ENCODE measurements at places on chromosomes 13 and 19.

DNA sequence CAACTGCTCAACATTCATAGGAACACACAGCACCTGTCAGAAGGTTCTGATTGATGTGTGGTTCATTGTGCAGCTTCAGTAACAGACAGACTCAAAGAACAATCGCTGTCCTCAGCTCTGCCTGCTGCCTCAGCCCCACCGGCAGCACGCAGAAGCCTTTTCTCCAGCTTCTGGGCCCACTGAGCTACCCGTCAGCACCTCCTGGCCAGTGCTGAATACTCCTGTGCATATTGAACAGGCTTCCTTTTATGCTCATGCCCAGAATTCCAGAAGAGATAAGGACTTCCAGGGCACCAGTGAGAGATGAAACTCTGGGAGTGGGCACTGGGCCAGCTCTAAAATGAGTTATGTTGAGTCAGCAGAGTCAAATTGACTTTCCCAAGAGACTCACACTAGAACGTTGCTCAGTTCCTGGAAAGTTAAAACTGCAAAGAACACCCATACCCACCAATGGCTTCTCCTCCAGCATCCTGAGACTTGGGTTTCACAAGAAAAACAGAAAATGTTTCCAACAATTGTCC, 119.3 kb downstream of the COL4A1 start:
- no peak for DNase-seq

GRCh38 chr13:34152409-34152808, 334.5 kb downstream of the RFC3 start:
- DNase-seq, result no peak

- no peak for DNase-seq
Measured at GRCh38 chr13:73403355-73404120, 344.7 kb downstream of the KLF5 start.

GRCh38 chr19:10226021-10226375, 5.1 kb downstream of the S1PR2 start:
- no peak for DNase-seq

DNA sequence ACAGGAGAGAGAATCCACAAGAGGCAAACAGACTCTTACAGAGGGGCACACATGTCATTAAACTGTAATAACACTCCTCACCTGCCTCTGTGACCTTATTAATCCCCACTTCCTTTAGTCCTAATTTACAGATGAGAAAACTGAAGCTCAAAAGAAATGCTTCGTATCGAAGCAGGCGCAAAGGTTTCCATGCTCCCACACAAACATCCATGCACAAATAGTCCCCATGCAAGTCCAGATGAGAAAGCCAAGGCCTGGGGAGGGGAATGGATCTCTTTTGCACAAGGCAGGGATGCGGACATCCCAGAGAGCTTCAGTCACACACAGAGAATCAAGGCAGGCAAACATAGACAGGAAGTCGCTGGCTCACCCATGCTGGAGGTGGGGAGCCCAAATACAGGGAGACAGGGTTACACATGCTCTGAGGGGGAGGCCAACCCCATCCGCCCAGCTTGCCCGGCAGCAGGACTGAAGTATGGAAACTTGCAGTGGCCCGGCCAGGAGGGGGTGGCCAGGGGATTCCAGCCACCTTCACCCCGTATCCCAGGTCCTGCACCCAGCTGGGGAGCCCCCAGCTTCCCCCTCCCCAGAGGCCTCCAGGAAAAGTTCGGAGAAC, 468 bp downstream of the S1PR5 start:
- DNase-seq, result no peak

DNA sequence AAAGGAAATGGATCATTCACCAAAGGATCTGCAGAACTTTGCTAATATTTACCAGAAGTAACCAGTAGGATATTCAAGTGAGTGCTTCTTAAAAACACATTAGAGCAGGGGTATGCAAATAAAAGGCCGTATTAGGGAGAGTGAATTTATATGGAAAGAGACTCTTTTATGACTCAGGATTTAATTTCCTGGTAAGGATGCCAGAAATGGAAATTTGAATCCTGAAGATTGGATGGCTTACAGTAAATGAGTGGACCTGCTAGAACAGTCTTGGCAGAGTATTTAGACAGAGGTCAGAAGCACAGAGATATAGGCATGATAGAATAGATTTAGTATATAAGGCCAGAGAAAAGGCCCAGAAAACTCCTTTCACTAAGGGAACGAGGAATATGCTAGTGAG, 201.6 kb downstream of the SLITRK5 start:
- no peak for DNase-seq

GRCh38 chr19:33933931-33934330, 137.3 kb downstream of the KCTD15 start:
- DNase-seq, result no peak

DNA sequence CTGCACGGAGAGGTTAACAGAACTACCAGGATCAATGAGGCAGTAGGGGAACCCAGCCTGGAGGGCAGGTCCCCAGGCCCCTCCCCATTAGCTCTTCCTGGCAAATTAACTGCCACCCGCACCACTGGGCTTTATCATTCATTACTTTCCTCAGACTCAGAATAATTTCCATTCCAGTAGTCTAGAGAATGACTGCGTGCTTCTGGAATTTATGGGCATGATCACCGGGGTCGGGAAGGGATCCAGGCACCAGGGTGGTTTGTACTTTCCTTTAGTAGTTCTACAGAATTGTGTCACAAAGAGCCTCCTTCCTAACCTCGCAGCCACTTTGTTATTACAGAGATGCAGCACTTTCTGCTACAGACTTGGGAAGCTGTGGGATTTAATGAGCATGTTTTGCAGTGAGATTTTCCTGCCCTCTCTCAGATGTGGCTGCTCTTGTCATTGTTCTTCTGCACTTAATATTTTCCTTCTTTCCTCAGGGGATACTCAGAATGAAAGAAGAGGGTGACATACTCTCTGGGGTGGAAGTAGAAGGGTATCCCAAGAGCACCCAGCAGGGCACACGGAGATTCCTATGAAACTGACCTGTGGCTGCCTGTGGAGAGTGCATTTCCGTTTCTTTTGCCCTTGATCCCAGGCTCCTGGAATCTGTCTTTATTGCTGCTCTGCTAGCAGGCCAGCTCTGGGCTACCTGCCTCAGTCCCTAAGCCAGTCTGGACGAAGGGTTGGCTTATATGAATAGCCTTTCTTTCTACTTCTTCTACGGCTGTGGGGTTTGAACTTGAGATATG, 285.0 kb upstream of the SLC10A2 start:
- no peak for DNase-seq

GRCh38 chr13:74132776-74133656, 1.2 kb downstream of the KLF12 start:
- DNase-seq, result peak; percentile 9
